Activated CD4-positive, alpha-beta T cell treated with anti-CD3 and anti-CD28 coated beads, Interleukin-2, amount 50 U/mL, for 24 hours (primary cell): ENCODE measurements at places on chromosomes 5 and 9.

GRCh38 chr5:151383011-151383410 is 35.7 kb upstream of the SLC36A2 start:
- DNase-seq, result no peak

GRCh38 chr5:152514827-152515397 is 109.8 kb upstream of the NMUR2 start:
- DNase-seq, result no peak

- DNase-seq, result no peak
These were observed 16.5 kb downstream of the DNLZ start for GRCh38 chr9:136346927-136347465.

- no peak for DNase-seq
These were observed 41.7 kb downstream of the TMEM161B start for GRCh38 chr5:88226881-88227450.

GRCh38 chr5:149044453-149045088 is 18.3 kb downstream of the SH3TC2 start:
- DNase-seq, result no peak

DNA sequence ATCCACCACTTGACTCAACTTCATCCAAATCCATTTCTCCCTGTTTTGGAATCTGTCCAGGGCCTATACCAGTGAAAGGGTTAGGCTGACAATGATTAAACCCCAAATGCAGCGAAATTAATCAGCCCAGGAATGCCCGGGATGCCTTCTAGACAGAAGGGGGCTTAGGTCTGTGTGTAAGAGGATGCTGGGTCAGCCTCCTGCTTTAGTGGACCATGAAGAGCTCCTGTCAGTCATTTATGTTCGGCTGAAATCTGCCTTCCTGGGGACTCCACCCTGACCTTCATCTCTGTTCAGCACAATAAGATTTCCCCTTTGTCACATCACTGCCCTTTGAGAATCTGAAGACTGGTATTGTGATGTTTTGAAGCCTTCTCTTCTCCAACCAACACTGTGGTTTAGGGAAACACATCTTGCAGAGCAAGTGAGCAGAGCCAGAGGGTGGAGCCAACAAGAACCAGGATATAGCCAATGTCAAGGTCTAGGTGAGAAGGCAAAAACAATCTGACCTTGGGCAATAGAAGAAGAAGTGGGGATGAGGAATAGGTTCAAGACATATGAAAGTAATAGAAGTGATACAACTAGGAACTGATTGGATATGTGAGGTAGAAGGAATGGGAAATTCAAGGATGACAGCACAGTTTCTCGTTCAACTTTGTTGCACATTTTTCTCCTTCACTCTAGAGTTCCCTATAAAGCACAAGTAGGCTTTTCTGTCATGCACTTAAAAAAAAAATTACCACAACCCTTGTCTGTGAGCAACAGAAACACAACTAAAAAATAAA is 234.4 kb downstream of the ARHGAP26 start:
- no peak for DNase-seq

GRCh38 chr9:19460243-19460642 is 51.4 kb downstream of the ACER2 start:
- DNase-seq, result no peak

GRCh38 chr5:172943283-172943841 is 15.9 kb upstream of the RPL26L1 start:
- DNase-seq, result no peak

GRCh38 chr5:37110135-37110534 is 139.0 kb downstream of the CPLANE1 start:
- no peak for DNase-seq

GRCh38 chr9:133759146-133759900 is 21.2 kb upstream of the SARDH start:
- no peak for DNase-seq
